Foreskin keratinocyte (primary cell): ENCODE measurements at places on chromosomes 7 and 10. TPM values are rescaled to one million over a fixed set of nuclear protein-coding genes. Genes with fewer than 3 reads are reported as not detected.
A peak's percentile ranks its signal among the peaks of the same experiment; 100 is the strongest.

DNA sequence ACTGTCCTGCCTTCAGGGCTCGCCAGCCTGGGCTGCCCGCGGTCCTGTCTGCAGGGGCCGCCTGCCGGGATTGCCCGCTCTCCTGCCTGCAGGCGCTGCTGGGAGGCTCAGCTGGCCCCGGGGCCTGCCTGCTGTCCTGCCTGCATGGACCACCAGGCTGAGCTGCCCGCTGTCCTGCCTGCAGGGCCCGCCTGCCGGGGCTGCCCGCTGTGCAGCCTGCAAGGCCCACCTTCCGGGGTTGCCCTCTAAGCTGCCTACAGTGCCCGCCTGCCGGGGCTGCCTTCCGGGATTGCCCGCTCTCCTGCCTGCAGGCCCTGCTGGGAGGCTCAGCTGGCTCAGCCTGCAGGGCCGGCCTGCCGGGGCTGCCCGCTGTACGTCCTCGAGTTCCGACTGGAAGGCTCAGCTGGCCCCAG is 164.4 kb downstream of the GLRX3 start:
- DNase-seq: no peak

- no peak for DNase-seq
Measured at GRCh38 chr7:27244488-27245123, 2.0 kb downstream of the EVX1 start.

DNA sequence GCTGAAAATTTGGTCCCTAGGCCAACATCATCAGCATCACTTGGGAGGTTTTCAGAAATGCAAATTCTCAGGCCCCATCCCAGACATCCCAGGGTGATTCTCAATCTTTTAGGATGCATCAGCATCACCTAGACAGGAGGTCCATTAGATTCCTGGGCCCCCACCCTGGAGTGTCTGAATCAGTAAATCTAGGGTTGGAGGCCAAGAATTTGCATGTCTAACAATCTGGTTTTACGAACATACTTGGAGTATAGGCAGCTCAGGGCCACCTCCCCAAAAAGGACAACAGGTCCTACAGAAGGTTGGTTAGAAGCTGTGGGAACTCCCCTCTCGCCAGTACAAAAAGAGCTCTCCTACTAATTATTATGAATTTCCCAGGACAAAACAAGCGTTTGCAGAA is 15.5 kb downstream of the ZC3HAV1 start:
- DNase-seq: no peak

GRCh38 chr7:50557099-50557498 is 8.1 kb downstream of the DDC start:
- no peak for DNase-seq

GRCh38 chr10:133257489-133258065 is 19.1 kb downstream of the ADAM8 start:
- peak; percentile 60 for DNase-seq

GRCh38 chr7:37709631-37710509 is 26.3 kb downstream of the GPR141 start:
- no peak for DNase-seq

DKK1 gene
- 228 and 406 TPM in 2 replicates for total RNA-seq

- DNase-seq: no peak
Measured at GRCh38 chr7:137606061-137606674, 240.6 kb downstream of the DGKI start.

PRKCQ gene
- 8.0 and 9.6 TPM in 2 replicates for total RNA-seq

VGF gene
- total RNA-seq: 0.11 and 0.14 TPM in 2 replicates

DNA sequence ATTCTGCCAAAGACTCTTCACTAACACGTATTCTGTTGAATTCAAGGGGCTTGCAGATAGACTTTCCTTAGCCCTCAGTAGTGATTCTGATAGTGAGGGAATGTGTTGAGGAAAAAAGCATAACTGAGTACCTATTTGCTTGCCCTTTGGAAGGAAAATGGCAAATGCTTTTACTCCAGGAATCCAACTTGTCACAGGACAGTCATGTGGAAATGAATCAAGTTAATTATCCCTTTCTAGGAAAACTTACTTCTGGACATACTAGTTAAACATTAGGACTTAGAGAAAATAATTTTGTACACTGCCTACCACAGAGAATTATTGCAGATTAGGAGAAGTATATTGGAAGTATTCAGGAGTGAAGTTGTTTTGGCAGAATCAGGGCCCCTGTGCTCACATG is 148.9 kb upstream of the SLC13A1 start:
- no peak for DNase-seq

DNA sequence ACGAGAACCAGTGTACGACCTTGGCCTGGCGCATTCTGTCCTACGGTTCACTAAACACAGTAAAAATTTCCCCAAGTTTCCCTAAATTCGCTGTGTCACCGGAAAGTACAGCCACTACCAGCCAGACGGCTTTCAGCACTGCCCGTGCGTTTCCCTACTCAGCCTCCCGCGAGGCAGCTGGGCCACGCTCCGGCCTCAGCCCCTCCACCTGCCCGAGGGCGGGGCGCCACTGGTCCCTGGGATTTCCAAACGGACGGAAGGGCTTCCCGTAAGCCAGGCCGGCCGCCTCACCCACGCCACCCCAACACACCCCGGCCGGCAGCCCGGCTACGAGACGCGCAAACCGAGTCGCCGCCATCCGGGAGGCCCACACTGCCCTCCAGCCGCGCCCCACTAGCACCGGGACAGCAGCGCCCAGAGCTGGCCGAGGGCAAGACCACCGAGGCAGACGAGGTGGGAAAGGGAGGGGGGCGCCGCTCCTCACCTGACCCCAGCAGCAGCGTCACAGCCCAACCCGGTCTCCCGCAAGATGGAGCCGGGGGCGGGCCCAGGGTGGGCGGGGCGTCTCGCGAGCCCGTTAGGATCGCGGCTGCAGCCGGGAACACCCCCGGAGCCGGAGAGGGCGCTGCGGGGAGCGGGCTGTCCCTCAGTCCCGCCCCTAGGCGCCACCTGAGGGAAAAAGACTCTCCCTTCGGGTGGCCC is at the start of gene ANXA7:
TSS of gene ANXA7 (minus strand) at position 531 of the 702 bp plus-strand sequence. CDS start 13,202 bp downstream, outside the sequence.
- peak; percentile 79 for DNase-seq

LIPN gene
- total RNA-seq: not detected in 2 replicates

DNA sequence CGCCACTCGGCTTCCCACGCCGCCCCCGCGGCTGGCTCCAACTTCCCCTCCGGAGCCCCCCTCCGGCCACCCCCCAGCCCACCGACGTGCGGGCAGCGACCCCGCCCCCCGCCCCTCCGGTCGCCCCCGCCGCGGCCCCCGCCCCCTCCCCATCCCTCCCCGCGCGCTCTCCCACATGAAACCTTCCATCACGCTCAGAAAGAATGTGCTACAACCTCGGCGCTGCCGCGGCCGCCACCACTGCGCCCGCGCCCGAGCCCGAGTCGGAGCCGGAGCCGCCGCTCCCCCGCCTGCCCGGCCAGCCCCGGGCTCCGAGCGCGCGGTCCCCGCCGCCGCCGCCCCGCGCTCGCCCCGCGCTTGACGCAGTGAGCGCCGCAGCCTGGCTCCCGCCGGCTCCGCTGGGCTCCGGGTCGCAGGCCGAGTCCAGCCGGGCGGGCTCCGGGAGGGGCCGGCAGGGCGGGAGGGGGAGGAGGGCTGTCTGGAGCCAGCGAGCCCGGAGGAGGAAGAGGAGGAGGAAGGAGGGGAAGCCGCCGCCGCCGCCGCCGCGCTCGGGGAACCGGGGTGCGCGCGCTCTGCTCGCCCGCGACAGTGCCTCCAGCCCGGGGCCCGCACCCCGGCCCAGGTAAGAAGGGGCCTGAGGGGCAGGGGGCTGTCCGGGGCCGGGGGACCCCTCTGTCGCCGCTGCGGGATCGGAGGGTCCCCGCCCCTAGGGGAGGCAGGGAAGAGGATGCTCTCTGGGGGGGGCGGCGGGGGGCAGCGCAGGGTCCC is 4.3 kb upstream of the ELFN1 start:
- no peak for DNase-seq

DNA sequence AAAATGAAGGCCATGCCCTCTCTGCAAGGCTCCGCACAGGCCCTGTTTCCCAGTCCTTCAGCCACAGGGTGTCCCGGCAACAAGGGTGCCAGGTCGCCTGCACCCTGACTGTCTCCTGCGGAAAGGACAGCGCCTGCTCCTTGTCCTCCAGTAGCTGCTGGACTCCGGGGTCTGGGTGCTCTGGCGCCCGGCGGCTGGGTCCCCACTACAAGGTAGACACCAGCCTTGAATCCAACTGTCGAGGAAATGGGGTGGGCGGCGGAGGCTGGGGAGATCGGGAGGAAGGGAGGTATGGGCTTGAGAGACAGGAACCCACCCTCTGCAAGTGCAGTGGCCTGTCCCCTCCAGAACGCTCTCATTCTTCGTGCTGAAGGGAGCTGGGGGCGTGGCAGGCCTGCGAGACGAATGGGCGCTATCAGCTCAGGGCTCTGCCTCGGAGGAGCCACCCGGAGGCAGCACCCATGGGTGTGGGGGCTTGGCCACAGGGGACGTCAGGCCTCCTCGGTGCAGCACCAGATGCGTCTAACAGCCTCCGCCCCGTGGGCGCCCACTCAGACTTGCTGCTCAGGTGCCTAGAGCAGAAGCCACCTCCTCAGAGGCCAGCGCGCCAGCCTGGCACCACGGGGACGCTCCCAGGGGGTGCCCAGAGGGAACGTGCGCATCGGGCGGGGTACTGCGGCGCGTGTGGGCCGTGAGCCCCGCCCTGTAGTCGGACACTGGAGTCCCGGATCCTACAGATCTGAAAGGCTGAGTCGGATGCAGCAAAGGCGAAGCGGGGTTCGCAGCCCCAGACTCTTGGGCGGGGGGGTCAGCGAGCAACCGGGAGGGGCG is 15.6 kb downstream of the ADAM8 start:
- DNase-seq: no peak
